ENCODE measurements at places on chromosomes 4 and X.

DNA sequence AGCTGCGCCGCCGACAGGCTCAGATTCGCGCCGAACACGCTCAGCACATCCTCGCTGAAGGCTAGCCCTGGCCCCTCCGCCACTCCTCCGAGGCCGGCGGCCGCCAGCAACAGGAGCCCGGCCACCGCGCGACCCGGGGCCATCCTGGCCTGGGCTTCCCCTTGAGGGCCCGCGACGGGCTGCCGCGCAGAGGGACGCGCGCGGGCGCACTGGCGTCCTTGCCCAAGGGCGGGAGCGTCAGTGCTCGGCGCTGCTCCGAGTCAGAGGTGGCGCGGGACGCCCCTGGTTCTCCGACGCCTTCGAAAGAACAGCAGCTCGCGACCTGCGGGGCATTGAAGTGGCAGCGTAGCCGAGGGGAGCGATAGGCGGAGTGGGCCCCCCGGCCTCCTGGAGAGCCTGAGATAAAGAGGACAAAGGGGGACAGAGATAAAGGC lies 745 bp downstream of the SLC39A8 start:
- H3K27ac ChIP-seq, result peak overlapping the region; percentile 96
- peak overlapping the region; percentile 78 for H3K4me3 ChIP-seq
- H3K4me1 ChIP-seq, result peaks cover 49% of the 10 kb centered on the region
- peak; percentile 79 for DNase-seq
- peaks cover 10% of the 10 kb centered on the region for H3K36me3 ChIP-seq
- H3K27me3 ChIP-seq, result no peaks in the 10 kb centered on the region

DNA sequence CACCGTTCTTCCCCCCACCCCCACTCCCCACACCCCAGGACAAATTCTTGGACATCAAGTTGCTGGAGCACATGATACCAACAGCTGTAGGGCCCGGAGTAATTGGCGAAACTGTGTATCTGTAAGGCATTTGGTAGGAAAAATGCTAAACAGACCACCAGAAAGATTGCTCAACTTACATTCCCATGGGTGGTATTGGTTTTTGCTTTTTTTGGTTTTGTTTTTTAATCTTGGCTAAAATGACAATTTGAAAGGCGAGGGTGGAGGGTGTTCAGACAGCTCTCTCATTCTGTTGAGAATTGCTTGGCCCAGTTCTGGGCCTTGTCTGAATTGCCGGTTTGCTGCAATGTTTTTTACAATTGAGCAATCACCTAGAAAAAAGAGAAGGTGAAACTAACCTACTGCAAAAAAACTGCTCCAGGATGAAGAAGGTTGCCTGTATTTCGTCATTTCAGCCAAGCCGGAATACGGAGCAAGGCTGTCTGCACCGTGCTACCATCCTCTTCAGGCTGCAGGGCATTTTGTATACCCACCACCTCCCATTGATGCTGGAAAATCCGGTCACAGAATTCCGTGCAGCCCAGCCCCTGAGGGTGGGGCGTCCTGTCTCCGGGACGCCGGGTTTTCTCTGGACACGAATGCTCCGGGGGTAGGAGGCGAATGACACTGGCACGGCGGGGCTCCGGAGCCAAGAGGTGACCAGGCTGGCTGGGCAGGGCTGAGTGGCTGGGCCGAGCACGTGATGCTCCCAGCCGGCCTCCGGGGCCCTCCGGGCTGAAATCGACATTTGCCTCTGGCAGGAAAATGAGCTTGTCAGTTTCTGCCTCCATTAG lies at the start of gene CLCN4:
Gene CLCN4, plus strand, starts transcription at position 777 of the 833 bp plus-strand sequence. CDS start 28,058 bp downstream, outside the sequence.
- DNase-seq, result no peak
- H3K27ac ChIP-seq, result no peak within 1 kb of the TSS
- peaks cover 29% of the 10 kb centered on the region for H3K27me3 ChIP-seq
- no peaks in the 10 kb centered on the region for H3K36me3 ChIP-seq
- H3K4me1 ChIP-seq, result peaks cover 10% of the 10 kb centered on the region

DNA sequence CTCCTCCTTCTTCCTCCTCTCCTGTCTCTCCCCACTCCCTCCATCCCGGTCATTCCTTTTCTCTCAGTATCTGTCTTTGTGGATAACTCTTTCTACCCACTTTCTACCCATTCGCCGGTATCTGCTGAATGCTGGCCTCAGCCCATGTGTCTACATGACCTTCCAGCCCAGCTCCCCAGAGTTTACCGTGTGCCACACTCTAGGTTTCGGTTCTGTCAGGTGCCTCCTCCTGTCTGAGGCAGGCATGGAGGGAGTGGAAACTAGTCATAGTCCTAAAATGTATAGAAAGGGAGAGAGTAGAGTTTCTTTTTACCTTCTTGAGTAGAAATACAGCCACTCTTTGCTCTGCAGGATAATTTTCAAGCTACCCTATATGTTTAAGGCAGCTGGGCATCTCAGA lies 33.5 kb upstream of the SCRG1 start:
- H3K27ac ChIP-seq, result no peak overlapping the region
- H3K4me3 ChIP-seq, result no peak overlapping the region
- no peaks in the 10 kb centered on the region for H3K36me3 ChIP-seq

GRCh38 chr4:43274376-43274775 lies 381.9 kb downstream of the GRXCR1 start:
- no peak for DNase-seq
- no peak overlapping the region for H3K4me3 ChIP-seq
- no peak overlapping the region for H3K27ac ChIP-seq

DNA sequence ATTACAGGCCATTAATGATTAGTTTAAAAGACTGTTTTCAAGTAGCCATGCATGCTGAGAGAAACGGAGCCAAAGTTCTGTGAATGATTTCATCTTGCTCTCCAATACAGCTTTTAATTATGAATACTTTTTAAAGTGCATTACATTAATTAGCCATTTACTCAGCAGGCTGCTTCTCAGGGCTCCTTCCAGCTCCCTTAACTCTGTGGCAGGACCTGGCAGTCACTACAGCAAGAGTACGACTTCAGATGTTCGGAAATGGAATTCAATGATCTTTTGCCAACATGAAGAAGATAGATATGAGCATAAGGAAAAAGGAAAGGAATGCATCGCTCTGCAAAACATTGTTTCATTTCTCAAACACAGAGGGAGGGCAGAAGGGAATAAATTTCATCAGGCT lies 987.2 kb downstream of the PDHA2 start:
- no peaks in the 10 kb centered on the region for H3K36me3 ChIP-seq
- no peaks in the 10 kb centered on the region for H3K27me3 ChIP-seq
- H3K27ac ChIP-seq, result no peak overlapping the region
- DNase-seq, result no peak
